ENCODE measurements at places on chromosomes 7 and 10.
A peak's percentile ranks its signal among the peaks of the same experiment; 100 is the strongest.

DNA sequence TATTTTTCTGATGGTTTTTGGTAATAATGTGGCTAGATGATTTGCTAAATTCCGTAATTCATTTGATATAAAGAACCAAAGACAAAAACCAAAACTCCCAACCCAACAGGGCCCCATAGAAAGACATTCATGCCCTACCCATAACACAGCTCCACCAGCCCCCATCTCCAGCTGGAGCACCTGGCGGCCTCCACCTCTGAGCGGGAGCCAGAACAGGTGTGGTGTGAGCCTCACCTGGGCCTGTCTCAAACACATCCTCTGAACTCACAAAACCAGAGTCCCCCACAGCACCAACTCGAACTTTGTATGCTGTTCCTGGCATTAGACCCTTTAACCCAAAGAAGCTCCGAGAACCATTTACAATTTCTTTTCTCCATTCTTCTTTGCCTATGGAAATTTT is 36.5 kb upstream of the LAMB4 start:
- no peak for DNase-seq

GRCh38 chr7:37732888-37733287 is 49.3 kb downstream of the GPR141 start:
- no peak for DNase-seq

GRCh38 chr7:117458977-117459583 is 20.7 kb upstream of the CFTR start:
- DNase-seq, result peak; percentile 25

DNA sequence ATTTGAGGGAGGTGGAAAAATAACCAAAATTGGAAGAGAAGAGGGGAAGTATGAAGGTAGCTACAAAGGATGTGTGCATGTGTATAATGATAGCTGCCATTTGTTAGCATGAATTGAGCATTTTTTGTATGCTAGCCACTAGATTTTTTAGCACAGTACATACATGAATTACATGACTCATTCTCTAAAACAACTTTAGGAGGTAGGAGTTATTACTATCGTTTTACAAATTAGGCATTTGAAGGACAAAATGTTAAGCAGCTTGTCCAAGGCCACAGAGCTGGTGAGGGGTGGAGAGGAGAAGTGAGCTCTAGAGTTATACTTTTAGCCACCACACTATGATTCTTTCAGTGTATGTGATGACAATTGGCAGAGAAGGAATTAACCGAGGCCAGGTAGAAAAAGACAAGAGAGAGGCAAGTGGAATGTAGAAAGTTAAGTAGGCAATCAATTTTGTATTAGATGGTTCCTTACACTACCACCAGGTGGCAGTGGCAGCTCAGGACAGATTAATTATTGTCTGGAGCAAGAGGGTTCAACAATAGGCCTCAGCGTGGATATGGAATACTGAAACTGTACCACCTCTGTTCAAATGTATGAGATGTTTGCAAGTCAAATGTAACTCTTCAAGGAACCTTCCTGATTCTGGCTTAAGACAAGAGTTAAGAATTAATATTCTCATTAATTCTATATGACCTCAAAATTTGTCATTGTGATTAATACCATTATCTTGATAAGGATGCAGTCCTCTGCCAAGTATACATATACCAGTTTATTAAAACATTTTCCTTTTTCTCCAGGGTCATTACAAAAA is 128.0 kb downstream of the MBL2 start:
- DNase-seq, result peak; percentile 65

DNA sequence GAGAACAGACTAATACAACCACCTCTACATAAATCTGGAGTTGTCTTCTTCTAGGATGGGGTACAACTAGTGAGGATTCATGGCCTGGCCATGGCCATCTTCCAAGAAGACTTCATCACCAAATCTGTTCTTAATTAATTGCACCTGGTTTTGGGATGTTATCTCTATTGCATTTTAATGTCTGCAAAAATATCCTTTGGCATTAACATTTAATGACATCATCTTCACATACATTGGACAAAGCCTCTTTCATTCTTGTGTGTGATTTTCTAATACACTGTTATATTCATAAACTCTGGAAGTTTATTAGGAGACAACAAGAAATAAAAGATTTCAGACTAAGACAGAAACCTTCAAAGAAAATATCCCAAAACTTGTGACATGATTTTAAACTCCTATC is 124.2 kb upstream of the ABCB5 start:
- no peak for DNase-seq

DNA sequence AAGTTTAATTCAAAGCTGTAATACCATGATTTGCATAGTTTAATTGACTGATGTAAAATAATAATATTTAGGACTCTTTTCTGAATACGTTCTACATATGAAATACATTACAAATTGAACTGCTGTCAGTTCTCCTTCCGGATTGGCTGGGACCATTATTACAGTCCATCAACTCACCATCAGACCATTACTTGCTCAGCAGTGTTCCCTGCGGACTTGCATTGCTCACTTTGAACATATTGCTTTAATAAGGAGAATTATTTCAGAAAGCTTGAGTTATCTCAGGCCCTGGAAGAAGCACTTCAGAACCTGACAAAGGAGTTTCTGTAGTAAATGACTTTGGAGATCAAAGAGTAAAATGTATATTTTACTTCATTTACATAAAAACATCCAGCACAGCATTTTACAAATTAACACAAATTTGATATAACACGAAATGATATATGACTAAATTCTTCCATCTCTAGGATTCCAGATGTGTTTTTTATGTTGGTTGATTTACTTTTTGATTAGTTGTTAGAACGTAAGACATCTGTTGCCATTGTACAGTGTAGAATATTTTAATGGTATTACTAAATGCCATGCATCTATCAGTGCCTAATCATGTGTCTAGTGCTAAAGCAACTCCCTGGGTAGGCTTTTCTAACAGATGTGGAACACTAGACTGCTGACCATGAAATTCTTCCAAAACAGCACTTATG is 418.5 kb upstream of the SEMA3A start:
- DNase-seq, result no peak

- no peak for DNase-seq
Observed at GRCh38 chr10:12600652-12601051, 251.3 kb downstream of the CAMK1D start.

GRCh38 chr10:4775808-4776207 is 50.2 kb upstream of the AKR1E2 start:
- DNase-seq, result no peak

GRCh38 chr7:45099891-45100760 is 11.4 kb upstream of the NACAD start:
- DNase-seq, result no peak

DNA sequence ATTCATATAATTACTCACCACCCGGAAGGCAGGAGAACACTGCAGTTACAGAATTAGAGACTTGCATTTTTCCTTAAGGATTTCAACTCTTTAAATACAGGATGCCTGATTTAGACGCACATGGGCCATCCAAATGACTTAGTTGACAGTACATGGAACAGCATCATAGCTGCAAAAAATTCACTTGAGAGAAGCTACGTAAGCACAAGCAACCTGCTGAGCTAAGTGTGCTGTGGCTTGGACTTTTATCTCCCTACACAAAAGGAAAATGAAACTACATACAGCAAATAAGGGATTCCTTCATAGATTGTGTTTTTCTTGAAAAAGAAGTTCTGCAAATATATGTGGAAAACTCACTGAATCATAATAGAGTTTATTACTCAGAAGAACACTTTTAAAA is 152.6 kb downstream of the POU6F2 start:
- no peak for DNase-seq

GRCh38 chr10:19638182-19638895 is 177.9 kb upstream of the PLXDC2 start:
- DNase-seq, result peak; percentile 44

GRCh38 chr7:6294839-6295238 is 22.4 kb upstream of the CYTH3 start:
- no peak for DNase-seq

Measured in globus pallidus (tissue), 1 donor.